Activated T-helper 1 cell treated with anti-CD3 and anti-CD28 coated beads, Interleukin-2, amount 50 U/mL, for 16 hours (primary cell): ENCODE measurements at places on chromosomes 7 and 10.

- no peak for DNase-seq
Measured at GRCh38 chr7:18995270-18995671, 122.2 kb downstream of the TWIST1 start.

DNA sequence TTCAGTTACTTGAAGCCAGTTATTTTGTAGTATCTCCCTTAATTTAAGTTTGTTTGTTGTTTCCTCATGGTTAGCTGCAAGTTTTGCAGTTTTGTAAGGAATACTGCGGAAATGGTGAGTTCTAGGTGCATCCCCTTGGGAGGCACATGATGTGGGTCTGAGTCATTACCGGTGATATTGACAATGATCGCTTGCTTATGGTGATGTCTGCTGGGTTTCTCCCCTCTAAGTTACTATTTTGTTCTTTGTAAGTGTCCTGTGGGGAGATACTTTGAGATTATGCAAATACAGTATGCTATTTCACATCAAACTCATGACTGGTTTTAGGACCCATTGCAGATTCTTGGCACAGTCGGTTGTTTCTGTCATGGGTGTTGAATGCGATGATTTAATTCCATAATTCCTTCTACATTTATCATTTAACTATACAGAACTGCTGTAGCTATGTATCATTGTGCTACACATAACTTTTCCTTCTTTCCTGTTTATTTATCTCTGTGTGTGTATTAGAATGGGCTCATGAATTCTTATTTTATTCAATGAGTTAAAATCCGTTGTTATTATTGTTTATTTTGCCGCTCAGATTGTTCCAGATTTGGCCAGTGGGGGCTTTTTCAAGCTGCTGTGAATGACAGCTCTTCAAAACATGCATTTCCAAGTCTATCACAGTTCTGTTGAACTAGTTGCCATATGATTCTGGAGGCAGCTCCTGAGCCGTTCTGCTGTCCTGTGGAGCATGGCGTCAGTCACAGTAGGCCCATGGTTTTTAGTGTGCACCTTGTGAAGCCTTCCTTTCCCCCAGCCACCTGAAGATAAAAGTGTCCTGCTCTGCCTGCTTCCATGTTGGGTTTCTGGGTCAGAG is 18.4 kb downstream of the TSPAN14 start:
- no peak for DNase-seq

GRCh38 chr7:135943134-135943879 is 33.9 kb downstream of the MTPN start:
- DNase-seq: no peak

GRCh38 chr10:116104210-116104932 is 168.6 kb downstream of the GFRA1 start:
- no peak for DNase-seq

GRCh38 chr7:75966190-75966961 is 28.0 kb downstream of the TMEM120A start:
- DNase-seq: no peak

GRCh38 chr7:22001345-22002004 is 55.8 kb upstream of the CDCA7L start:
- DNase-seq: no peak

DNA sequence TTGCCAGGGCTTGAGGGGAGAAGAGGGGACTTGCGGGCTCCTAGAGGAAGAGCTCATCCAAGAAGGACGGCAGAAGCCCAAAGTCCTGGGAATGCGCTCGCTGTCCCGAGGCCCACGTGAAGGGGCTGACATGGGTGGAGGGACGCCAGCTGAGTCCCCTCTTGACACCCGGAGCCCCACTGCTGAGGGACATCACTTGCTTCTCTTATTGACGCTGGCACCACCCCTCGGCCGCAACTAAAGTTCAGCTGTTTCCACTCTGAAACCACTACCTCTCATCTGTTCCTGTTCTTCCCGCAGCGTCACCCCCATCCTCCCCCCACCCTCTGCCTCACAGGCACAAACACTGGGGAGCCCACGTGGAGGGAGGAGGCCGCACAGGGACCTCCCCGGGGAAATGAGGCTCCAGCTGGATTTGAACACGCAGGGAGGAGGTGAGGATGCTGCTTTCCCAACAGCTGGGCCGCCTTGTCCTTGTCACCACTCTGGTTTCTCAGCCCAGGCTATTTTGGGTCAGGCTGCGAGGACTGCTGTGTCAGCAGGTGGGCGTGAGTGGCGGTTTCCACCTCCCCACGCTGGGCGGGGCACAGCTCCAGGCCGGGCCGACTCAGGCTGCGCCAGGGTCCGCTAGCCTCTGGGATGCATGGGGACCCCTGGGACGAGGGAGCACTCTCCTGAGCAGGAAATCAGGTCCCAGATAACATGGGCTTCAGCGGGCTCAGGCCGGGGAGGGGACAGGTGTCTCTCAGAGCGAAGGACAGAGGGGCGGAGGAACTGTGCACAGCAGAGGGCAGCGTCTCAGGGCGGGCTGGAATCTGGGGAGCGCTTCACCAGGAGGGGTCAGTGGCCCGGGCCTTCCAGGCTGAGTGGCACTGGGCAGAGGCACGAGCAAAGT is 156.3 kb downstream of the ZNF248 start:
- DNase-seq: no peak

GRCh38 chr10:56319386-56319785 is 41.7 kb downstream of the ZWINT start:
- no peak for DNase-seq

- no peak for DNase-seq
Measured at GRCh38 chr7:71857338-71857737, 554.8 kb downstream of the CALN1 start.
